Transverse colon (tissue), 4 donors: ENCODE measurements at places on chromosomes 4 and X. TPM values are rescaled to one million over a fixed set of nuclear protein-coding genes. Genes with fewer than 3 reads are reported as not detected.

GRCh38 chrX:110944311-110944750 is 148.7 kb upstream of the CHRDL1 start:
- no peak for DNase-seq

DNA sequence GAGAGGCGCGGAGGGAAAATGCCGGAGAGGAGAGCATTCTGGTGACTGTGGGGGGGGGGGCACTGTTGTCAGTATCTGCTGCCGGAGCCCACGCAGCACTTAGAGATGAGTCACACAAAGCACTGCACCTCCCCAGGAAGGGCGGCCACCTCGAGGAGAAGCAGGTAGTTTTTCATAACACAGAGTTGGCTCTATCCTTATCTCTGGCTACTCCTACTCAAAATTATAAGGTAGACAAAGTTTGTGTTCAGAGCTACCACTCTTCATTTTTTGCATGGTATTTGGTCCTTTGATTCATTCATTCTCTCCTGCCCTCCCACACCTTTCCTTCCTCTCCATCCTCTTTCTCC is 76.2 kb upstream of the SCOC start:
- DNase-seq = no peak

GRCh38 chrX:103382877-103383276 is 6.5 kb downstream of the BEX3 start:
- DNase-seq = no peak

MRPL1 gene
- total RNA-seq = 12.1 TPM

DNA sequence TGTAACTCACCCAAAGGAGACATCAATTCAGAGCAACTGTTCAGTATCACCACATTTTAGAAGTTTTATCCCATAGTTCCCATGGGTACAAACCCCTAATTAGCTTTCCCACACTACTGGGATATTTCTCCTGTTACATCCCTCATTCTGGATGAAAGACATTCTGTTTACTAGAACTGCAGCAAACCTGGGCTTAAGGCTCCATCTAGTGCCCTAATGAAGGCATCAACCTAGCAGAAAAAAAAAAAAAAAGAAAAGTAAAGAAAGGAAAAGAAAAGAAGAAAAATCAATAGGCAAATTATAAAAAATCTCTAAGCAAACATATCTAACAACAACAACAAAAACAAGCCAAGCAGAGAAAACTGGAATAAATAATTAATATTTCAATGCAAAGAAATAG is 133.7 kb upstream of the CPXCR1 start:
- DNase-seq = no peak

GRCh38 chr4:153241970-153242838 is 38.0 kb downstream of the TRIM2 start:
- no peak for DNase-seq

F8A3 gene
- 15.2 TPM for total RNA-seq

ADRA2C gene
- total RNA-seq = 1.6 TPM

CDX4 gene
- total RNA-seq = not detected

KIAA0232 gene
- 49.1 TPM for total RNA-seq

- DNase-seq = no peak
Measured at GRCh38 chrX:108699368-108699767, 37.0 kb downstream of the IRS4 start.

DNA sequence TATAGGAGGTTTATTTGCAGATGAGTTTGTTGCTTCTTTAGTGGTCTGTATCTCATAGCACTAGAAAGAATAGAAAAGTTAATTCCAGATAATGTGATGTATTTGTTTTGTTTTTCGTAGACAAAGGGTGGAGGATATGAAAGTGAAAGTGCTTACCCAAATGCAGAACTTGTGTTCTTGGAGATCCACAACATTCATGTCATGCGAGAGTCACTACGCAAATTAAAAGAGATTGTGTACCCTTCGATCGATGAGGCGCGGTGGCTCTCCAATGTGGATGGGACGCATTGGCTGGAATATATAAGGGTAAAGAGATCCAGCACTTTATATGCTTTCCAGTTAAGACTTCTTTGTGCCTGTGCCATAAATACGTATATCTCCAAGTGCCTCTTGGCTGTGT is 43.3 kb downstream of the MTMR1 start:
- DNase-seq = no peak

GRCh38 chrX:23803931-23804381 is 21.0 kb downstream of the SAT1 start:
- peak; percentile 50 for DNase-seq

FRG2 gene
- not detected for total RNA-seq

DNA sequence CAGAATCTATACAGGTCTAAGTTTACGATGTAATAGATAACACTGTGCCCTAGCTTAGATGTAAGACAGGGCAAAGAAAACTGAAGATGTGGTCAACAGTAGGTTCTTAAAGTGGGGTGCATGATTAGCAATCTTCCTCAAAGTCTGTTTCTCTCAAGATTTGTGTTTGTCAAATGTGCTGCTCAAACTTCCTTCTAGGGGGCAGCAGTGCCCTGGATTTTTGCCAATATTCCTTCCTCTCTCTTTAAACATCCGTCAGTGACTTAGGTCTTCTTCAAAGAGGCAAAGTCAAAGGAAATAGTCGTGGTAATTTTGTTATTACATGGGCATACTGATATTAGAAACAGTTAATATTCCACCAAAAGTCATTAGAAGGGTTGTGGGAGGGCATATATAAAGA is 4.2 kb upstream of the PDHA2 start:
- no peak for DNase-seq

DNAAF6 gene
- not detected for total RNA-seq

DNA sequence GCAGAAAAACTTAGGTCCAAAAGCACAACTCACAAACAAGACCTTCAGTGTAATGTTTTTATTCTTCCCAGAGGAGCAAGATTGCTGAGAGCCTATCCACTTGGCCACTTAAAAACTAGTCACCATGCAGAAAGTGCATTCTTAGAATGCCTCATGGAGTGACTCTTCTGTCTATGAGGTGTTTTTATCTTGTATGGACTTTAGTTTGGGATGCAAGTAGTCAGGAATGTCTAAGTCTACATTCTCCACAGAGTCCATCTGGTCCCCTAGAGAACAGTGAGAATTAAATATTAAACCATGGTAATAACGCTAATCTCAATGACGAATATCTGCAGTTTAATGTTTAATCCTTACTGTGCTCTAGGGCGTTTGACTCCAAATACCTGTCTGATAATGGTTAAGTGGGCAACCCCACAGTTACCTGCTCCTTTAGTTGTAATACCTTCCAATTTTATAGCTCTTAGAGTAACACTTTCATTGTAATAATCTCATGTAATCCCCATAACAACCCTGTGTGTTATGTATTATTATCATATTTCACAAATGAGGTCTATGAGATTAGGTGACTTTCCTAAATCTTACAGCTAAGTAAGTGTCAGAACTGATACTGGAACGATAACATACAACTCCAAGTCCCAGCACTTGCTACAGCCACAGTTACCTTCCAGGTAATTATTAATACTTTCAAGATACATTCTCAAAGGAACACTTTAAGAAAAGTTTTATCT is 235.6 kb upstream of the JADE1 start:
- DNase-seq = no peak

PPP2R2C gene
- 0.32 TPM for total RNA-seq

- DNase-seq = no peak
Measured at GRCh38 chr4:106704253-106704870, 331.8 kb downstream of the DKK2 start.

- DNase-seq = no peak
Measured at GRCh38 chr4:77040854-77041725, 34.7 kb downstream of the CCNI start.

DNA sequence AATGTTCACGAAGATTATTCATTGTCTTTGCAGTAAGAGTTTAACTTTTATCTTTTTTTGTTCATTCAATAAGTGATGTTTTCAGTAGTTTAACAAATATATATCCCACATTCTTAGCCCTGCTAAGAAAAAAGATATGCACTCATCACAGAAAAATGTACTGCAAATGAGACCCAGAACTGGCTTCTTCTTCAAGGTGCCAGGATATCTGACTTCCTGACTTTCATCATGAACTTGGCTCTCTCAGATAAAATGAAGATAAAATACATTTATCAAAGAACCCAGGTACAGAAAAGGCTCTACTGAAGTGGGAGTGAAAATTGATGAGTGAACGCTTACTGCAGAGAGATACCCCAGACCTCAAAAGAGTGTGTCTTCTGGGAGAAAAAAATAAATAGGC is 177.8 kb upstream of the DKK2 start:
- DNase-seq = no peak

- DNase-seq = no peak
Measured at GRCh38 chr4:48945981-48946380, 39.4 kb upstream of the OCIAD2 start.

PDLIM3 gene
- total RNA-seq = 139 TPM

PGAM4 gene
- total RNA-seq = not detected

NHSL2 gene
- total RNA-seq = 3.7 TPM

SASH3 gene
- 16.5 TPM for total RNA-seq

DNA sequence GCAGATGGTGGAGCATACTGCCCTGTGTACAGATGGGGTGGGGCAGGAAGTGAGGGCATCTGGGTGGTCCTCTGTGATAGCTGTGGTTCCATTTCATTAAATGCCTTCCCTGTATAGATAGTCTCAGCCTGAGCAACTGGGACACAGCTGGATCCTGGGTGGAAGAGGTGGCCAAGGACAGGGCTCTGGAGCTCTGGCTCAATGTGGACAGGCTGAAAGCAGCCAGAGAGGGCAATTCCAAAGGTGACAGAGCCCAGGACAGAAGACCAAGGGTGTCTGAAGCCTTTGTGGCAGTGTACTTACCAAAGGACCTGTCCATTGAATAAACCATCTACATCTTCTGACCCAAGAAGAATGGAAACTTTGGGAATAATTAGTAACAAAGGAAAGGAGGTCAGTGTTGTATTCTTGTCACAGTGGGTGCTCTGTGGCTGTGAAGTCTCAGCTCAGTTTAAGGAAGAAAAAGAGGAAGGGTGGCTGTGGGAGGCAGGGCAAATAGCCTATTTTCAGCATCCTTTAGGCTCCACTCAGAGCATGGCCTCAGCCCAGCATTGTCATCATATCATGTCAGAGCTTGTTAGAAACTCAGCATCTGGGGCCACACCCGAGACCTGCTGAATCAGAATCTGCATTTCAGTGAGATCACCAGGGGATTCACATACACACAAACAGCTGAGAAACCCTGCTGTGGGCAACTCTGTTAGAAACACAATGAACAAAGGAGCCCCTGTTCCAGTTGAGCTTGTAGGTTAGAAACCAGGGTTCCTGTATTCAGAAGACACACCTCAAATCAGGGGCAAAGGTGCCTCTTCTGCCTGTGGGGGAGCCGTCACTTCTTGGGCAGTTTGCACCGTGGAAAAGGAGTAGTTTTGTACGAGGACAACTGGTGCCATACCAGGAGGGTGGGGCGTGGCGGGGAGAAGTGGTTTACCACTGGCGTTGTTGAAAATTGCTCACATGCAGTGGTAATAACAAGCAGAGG is 168.6 kb downstream of the PTTG2 start:
- peak; percentile 60 for DNase-seq

SMAD1 gene
- total RNA-seq = 65.1 TPM

ZCCHC18 gene
- total RNA-seq = not detected

GRCh38 chr4:89575840-89576239 is 261.1 kb downstream of the SNCA start:
- no peak for DNase-seq

DNA sequence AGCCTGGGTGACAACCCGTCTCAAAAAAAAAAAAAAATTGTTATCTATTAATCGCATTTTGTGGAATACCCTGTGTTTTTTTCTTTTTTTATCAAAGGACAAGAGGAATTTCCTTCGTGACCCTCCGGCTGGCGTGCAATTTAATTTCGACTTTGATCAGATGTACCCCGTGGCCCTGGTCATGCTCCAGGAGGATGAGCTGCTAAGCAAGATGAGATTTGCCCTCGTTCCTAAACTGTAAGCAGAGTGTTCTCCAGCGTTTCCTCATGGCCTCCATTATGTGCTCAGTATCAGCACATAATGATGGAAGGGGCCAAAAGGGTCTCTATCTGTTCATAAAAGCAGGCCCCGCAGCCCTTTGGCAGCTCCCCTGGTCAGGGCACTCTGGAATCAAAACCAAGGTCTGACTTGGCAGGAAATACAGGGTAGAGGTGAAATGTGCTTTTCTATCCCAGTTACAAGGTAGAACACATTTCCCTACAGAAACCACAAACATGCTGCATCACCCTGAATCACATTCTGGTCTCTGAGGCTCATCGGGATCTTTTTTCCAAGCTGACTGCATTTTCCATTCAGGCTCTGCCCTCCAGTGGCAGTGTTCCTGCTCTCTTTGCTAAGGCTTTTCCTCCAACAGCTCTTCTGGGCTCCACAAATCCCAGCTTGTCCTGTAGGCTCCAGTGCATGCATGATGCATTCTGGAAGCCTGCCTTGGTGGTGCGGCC is 24.4 kb downstream of the SYAP1 start:
- DNase-seq = no peak

GRCh38 chrX:65598559-65599147 is 64.1 kb upstream of the LAS1L start:
- DNase-seq = no peak

DNA sequence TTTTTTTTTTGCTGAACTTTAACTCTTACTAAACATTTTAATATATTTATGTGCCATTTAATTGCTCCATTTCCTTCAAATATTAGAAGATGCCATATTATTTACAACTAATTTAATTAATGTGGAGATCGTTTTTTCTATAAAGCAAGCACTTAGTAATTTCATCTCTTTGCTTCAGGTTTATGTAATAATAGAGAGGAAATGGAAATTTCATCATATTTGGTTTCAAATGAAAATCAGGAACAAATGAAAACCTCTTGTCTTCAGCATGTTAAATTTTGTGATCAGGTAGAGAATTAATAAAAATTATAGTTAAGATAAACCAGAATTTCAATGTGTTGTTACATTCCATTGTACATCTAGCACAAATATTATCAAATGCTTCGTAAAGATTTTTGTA is 120.1 kb downstream of the SYNPO2 start:
- no peak for DNase-seq

- no peak for DNase-seq
Measured at GRCh38 chr4:128768373-128768996, 41.0 kb upstream of the JADE1 start.

GRCh38 chr4:103375278-103375677 is 177.1 kb upstream of the CENPE start:
- no peak for DNase-seq

SULT1E1 gene
- 0.95 TPM for total RNA-seq

DNA sequence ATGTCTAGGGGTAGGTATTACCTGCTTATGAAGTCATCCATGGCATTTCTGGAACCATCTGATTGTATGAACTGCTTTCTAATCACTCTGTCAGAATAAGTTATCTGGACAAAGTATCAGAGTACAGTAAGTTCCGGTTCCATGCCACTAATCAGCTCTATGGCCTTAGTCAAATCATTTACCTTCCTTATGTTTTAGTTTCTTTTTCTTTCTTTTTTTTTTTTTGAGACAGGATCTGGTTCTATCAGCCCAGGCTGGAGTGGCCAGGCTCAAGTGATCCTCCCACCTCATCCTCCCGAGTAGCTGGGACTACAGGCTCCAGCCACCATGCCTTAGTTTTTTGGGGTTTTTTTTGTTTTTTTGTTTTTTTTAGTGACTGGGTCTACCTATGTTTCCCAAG is 11.5 kb downstream of the XIAP start:
- no peak for DNase-seq

DNA sequence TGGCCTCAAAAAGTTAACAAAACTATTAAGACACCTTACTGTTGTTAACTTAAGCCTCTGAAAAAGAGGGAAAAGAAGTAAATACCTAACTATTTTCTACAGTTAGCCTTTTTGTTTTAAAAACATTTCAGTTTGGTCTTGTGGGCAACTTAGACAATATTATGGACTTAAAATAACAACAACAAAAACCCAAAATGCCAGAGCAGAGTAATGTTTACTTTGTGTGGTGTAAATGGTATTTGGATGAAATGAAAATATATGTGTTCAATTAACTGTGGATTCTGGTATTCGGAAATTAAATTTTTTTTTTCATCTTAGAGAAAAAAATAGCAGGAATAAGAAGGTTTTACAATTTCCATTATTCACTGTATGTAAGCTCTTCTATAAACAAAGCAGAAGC is 79.6 kb upstream of the NPNT start:
- DNase-seq = no peak
